ENCODE measurements at places on chromosomes 4 and X.

GRCh38 chr4:6561706-6562371 lies 13.2 kb upstream of the MAN2B2 start:
- no peak for DNase-seq

GRCh38 chr4:88965053-88965452 lies 91.9 kb downstream of the FAM13A start:
- no peak for DNase-seq

- DNase-seq, result no peak
Observed at GRCh38 chr4:12827966-12828365, 656.2 kb downstream of the RAB28 start.

DNA sequence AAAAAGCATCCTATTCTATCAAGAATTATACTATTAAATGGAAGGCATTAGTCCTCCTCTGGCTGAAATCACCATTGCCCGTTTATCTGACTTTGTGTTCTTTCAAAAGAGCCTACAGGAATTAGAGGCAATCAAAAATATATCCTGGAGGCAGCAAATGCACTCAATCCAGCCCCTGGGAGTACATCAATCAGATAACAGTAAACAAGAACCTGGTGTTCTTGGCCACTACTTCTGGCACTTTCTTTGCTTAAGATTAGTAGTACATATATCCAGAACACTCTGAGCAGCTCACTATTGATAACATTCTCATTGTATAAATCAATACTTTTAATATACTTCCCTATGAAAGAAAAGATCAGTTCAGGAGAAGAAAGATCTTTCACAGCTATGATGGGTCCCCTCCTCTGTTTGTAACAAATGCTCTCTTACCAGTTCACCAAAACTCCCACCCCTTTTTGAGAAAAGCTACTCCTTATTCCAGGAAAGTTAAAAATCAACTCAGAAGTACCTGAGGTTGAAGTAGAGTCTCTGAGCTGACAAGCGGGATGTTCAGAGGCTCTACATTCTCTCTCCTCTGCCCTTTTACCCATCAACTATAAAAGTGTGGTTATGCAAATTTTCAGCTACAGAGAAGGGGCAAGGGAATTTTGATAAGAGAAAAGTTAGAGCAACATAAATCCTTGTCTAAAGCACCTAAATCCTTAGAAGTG lies 176.0 kb downstream of the COX18 start:
- DNase-seq, result no peak

DNA sequence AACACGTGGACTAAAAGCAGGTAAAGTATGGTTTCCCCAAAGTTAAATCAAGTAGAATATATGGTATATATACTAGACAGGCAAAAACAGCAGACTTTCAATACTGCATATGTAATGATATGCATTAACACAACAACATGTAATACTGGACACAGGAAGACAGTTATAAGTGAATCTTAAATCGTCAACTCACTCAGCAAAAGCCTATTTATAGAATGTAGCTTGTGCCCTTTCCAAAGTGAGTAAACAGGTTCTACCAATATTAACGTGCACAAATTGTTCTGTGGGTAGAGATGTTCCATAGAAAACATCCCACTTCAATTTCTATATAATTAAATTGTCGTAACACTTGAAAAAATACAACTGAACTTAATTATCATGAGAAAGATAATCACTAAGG lies 30.6 kb downstream of the FAM241A start:
- DNase-seq, result no peak

DNA sequence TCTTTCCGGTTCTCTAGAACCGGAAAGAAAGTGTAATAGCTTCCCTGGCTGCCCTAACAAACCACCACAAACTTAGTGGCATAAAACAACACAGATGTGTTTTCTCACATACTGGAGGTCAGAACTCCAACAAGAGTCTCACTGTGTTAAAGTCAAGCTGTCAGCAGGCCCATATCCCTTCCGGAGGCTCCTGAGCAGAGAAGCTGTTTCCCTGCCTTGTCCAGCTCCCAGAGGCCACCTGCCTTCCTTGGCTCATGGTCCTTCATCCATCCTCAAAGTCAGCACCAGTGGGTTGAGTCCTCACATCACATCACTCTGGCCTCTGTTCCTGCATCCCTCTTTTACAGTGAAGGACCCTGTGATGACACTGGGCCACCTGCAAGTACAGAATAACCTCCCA lies 49.8 kb upstream of the HMX1 start:
- no peak for DNase-seq

DNA sequence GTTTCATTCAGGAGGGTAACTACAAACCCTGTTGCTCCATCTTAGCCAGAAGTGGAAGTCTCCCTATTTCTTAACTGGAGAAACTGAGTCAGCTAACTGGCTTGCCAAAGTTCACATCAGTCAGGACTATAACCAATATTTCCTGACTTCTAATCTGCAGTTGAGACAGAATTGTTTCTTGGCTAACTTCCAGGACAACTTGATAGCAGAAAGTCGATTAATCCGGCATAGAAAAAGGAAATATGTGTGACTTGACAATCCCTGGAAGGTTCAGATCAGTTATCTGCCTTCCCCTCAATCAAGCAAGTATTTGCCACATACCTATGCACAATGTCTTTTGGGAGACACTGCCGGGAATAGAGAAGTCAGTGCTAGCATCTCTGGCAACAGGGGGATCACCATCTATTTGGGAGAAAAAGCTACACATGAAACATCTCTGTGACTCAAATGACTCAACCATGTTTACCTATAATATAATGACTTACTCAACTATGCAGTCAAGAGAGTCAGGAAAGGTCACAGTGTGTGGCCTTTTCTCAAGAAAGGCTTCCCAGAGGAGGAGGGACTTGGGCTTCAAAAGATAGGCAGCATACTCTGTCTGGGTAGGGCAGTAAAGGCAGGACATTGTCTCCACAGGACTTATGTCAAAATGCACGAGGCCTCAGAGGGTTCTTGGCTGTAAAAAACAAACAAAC lies 12.4 kb upstream of the LONRF3 start:
- DNase-seq, result no peak

- DNase-seq, result peak; percentile 2
Observed at GRCh38 chrX:2385224-2385623, 115.6 kb downstream of the DHRSX start.

GRCh38 chr4:98345838-98346237 lies 84.7 kb downstream of the RAP1GDS1 start:
- DNase-seq, result no peak

GRCh38 chr4:36740796-36741310 lies 459.4 kb downstream of the DTHD1 start:
- DNase-seq, result no peak

DNA sequence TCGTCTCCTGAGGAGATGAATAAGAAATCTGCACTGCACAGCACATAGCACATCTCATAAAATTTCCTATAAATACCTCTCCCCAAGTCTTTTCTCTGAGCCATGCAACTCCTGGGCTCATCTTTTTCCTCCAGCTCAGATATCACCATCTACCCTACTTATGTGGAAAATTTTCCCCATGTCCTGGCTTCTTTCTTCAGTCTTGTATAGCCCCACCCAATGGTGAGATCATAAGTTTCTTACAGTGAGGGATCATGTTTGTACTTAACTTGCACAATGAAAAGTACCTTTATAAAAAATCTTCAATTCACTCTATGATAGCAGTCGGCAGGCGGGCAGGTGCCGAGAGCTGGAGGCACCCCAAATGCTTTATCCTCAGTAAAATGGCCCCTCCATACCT lies 198.6 kb upstream of the S100G start:
- DNase-seq, result no peak

DNA sequence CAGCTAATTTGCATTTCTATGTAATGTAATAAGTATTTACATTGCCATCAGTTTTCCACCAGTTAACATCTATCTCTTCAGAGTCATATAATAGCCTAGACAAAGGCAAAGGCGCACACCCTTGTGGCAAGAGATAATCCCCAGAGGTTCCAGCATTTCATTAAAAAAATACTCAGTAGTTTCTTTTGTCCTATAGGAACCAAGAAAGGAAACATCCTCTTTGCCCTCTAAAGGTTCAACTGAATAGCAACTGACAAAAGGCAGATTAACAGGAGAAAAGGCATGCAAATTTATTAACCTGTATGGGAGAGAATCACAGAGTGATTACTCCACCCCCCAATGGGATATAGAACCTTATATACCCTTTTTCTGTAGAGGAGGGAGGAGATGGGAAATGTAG lies 48.4 kb downstream of the MAGEB17 start:
- no peak for DNase-seq

GRCh38 chr4:77471821-77472495 lies 133.7 kb upstream of the CXCL13 start:
- no peak for DNase-seq

GRCh38 chr4:48153791-48154550 lies 19.9 kb upstream of the TXK start:
- no peak for DNase-seq

DNA sequence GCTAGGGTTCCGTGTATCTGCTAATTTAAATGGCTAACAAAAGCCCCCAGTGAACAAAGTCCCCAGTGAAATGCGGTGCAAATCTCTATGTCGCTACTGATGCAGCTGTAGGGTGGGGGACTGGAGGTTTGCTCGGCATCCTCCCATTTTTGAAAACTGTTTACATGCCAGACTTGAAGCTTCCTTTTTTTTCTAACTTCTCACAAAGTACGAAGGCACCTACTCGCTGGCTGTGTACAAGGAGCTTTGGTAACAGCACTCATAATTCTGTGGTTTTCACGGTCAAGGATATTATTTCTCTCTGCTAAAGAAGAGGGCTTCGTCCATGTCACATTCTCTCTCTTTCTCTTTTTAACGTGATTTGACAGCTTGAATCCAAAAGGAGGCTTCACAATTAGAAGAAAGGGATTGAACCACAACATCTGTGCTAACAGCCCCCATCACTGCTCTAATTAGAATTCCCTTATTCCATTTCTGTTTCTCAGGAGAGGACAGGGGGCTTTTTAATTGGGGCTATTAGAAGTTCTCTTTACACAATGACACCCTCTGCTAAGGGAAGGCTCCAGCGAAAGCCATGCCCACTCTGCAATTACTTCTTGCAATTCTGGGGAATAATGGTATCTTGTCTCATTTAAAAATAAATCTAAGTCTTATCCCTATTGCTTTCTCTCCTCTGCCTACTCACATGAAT lies 46.7 kb downstream of the TMEM156 start:
- DNase-seq, result no peak

- no peak for DNase-seq
Observed at GRCh38 chr4:56937262-56937661, 29.6 kb downstream of the REST start.

DNA sequence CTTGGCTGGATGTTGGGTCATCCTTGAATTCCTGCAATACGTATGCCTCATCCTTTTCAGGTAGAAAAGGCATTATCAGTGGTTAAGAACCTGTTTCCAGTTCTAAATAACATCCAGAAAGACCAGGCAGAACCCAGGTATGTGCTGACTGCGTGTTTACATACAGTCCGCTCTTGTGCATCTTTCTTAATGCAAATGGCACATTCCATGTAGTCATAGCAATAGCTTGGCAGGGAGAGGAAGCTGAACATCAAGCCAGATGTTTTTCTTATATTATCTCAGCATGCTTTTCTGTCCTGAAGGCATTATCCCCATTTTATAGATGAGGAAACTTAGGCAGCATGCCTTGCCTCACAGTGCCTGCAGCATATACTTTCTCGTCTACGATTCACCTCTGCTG lies 2.1 kb downstream of the DCLK2 start:
- DNase-seq, result no peak

DNA sequence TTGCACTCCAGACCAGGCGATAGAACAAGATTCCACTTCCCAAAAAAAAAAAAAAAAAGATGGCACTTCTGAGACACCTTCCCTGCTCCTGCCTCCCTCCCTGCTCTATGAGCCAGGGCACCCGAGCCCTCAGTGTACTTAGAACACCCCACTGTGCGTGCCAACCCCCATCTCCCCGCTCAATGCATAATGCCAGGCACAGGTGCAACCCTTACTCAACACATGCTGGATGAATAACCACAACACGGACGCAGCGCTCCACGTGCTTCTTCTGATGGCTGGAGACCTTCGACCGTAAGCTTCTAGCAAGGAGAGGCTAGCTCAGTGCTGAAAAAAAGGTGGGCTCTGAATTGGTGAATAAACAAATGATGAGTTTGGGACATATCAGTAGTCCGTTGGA lies 19.9 kb upstream of the IRAK1 start:
- DNase-seq, result peak; percentile 64

DNA sequence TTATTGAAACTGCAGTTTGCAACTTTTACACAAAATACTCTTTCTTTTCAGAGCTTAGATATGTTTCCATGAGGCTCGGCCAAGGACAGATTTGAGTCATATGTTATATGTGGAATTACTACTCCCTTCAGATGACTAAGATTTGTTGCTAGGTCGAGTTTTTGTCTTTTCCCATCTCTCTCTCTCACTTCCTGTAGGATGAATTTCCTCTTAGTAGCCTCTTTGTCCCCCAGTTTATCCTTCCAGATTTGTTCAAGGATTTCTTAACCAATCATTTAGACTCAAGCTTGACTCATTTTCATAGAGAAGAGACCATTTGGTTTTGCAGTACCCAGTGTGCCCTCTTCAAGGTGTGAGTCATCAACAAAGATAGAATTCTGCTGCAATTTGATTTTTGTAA lies 209.2 kb downstream of the GLUD2 start:
- DNase-seq, result no peak

DNA sequence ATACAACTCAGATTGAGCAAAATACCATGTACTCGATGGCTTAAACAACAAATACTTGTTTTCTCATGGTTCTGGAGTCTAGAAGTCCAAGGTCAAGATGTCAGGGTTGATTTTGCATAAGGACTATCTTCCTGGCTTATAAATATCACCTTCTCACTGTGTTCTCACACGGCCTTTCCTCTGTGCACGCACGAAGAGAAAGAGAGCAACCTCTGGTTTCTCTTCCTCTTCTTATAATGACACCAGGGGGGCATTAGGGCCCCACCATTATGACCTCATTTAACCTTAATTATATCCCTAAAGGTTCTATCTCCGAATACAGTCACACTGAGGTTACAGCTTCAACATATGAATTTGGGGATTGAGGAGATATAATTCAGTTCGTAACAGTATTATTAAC lies 504.0 kb downstream of the MAGEE1 start:
- DNase-seq, result no peak

DNA sequence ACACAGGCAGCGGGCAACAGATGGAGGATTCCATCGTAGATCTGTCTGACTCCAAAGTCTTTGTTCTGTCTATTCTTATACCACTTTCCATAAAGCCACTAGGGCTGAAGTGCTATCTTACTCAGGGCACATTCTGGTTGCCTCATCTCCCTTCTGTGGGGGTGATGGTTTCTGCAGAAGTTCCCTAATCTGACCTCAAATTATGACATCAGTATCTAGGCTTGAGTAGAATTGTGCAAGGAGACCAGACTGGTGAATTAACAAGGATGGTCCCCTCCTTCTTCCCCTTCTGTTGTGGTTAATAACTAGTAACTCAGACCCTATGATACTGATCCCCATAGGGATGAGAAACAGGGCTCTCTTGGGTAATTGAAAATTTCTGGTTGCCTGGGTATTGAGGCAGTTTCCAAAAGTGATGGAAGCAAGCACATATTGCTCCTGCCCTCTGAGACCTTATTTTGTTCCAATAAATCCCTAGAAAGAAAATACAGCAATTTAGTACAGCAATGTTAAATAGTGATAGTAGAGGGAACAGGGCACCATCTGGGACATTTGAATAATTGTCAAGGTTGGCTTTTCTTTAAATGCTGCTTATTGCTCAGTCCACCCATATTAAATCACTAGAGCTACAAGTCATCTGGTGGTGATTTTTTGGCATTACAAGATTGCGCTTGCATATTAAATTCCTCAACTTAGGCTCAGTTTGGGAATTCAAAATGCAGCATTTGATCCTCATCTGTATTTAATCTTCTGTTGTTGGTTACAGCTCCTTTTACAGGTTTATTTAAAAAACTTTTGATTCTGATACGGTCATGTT lies 57.3 kb upstream of the AP1S2 start:
- DNase-seq, result no peak
